DMS79 (cell line): ENCODE measurements at places on chromosomes 11 and 22.
A peak's percentile ranks its signal among the peaks of the same experiment; 100 is the strongest.

- DNase-seq = no peak
Observed at GRCh38 chr11:128152796-128153696, 434.3 kb downstream of the ETS1 start.

DNA sequence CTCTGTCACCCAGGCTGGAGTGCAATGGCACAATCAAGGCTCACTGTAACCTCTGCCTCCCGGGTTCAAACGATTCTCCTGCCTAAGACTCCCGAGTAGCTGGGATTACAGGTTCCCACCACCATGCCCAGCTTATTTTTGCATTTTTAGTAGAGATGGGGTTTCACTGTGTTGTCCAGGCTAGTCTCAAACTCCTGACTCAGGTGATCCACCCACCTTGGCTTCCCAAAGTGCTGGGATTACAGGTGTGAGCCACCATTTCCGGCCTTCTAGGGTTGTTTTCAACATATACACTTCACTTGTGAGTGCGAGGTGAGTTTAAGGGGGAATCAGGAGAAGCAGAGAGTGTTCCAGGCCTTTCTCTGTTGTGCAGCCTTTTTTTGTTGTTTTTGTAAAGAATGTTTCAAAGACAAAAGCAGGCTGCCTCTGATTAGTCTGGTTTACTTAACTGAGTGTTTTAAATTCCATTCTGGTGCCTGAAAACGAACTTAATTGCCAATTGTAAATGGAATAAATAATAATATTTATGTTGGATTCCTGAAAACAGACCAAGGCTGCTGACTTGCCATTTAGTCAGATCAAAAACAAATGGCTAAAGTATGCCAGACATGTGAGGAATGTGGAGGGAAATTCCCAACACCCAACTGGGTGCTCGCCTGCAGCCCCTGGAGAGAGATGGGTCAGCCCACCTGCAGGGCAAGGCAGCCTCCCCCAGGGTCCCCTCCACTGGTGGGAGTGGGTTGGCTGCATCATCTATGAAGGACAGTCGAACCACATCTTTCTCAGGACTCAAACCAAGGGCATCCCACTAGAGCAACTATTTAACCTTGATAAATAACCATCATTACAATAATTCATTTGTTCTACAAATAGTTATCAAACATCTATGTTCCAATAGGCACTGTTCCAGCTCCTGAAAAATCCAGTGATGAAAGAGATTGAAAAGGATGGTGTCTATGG, 4.6 kb upstream of the RANGAP1 start:
- DNase-seq = no peak

DNA sequence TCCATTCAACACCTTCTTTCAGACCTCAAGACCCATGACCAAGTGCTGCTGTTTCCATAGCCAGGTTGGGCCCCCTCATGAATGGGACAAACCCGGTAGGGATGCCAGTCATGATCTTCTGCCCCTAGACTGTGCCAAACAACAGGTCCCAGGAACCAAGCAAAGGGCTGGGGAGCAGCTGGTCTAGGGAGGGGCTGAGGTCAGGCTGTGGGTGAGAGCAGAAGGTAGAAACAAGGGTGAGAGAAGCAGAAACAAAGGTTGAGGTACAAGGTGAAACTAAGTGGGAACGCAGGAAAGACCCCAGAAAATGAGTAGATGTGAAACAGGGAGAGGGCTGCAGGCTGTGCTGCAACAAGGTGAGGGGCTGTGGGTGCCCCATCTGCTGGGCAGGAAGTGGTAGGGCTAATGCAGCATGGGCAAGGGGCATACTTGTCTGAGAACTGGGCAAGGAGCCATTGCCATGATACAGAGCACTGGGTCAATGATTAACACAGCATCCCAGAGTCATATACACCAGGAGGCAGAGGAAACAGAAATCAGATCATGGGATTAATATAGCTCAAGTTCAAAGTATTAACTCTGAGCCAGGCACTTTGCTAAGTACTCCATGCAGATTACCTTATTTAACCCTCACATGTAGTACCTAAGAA, 45.9 kb downstream of the SLC1A2 start:
- DNase-seq = no peak

GRCh38 chr11:120343429-120343828, 7.2 kb downstream of the ARHGEF12 start:
- DNase-seq = no peak

DNA sequence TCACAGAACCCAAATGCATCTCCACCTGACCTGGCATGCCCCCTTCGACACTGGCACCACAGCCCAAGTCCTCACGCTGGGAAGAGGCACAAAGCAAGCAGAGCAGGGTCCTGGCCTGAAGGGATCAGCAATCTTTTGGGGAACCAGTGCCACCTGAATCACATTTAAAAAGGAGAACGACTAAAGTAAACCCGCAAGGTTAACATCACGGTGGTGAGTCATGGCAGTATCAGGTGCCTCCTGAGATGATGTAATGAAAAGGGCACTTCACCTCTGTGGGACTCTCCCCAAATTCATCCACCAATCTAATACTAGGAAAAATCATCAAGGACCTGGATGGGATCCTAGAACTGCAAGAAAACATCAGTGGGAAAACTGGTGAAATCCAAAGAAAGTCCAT, 44.9 kb downstream of the PACSIN2 start:
- no peak for DNase-seq

DNA sequence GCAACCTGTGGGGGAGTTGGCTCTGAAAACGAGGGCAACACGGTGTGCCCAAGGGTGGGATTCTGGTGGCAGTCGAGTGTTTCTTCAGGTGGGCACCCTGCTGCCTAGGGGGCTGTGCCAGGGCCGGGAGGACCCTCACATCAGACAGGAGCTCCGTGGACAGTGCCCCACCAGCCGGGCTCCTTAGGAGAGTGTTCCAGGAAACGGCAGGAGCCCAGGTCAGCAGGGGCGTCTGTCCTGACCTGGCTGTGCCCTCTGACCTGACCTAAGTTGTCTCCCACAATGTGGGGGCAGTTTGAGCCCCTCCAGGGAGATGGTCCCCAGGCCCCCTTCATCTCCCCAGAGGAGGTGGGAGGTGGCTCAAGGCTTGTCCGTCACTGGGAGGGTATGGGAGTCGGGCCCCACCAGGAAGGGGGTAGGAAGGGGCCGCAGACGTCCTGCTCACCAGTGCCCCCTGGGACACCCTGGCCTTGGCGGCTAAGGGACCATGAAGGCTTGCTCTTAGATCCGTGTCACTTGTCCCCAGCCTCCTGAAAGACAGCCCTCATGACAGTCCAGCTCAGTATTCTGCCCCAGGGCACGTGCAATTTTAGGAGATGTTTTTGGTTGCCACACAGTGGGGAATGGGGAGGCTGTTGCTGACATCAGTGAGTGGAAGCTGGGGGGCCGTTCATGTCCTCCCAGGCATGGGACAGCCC, 32.2 kb upstream of the GAL start:
- no peak for DNase-seq

DNA sequence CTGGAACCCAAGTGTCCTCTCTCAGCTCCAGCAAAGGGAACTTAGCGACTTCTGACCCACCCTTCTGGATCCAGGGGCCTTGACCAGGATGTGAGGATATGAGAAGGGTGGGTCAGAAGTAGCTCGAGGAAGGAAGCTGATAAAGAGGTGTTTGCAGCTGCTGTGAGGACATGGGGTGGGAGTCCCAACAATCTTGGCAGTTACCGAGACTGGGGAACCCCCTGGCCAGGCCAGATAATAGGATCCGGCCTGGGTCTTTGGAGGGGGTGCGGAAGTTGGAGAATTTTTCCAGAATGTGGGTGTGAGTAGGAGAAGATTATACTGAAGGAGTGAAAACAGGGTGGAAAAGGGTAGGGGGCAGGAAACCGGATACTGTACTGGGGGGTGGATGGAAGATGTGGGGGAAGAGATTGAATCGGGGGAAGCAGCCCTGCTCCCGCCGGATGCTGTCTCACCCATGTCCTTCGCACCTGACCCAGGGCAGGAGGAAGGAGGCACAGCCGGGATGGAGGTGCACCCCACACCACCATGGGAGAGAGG, 2.8 kb upstream of the MCAM start:
- DNase-seq = no peak

GRCh38 chr11:86737737-86738136, 62.6 kb upstream of the PRSS23 start:
- no peak for DNase-seq

DNA sequence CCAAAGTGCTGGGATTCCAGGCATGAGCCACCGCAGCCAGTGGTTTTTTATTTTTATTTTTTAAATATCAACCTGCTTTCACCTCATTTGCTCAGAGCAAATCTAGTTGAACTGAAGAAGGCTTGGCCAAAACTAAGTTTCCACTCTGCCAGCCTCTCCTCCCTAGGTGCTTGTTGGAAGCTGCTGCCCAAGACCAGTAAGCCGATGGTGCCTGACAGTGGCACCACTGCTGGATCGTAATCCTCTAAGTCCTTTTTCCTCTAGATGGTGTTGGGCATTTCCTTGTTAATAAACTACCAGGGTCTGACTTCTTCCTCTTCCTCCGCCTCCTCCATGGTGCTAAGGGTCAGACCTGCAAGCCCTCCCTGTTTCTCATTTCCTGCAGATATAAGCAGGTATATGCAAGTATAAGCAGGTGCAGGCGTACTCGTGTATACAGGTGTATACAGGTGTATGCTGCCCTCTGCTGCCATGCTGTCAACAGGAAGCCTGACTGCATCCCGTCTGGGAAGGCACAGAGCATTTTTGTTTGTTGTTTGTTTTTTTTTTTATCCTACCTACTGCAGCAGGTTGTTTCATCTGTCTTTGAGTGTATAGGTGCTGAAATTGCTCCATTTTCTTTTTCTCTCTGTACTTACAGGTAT, 1.6 kb downstream of the NADSYN1 start:
- DNase-seq = peak; percentile 6

DNA sequence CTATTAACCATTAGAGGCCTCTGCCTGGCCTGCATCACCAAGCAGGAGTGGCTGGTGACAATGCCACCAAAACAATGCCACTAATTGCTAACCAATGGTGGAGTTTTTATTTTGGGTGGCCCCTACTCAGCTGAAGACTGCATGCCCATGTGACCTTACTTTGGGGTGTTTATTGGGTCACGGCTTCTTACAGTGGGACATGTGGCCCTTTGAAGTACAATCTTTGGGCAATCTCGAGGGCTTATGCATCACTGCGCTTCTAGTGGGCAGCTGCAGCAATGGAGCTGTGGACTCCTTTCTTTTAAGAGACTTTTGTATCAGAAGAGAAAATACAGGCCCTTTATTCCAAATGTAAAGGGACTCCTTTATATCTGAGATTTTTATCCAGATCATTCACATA, 85.7 kb downstream of the IGLL5 start:
- no peak for DNase-seq

DNA sequence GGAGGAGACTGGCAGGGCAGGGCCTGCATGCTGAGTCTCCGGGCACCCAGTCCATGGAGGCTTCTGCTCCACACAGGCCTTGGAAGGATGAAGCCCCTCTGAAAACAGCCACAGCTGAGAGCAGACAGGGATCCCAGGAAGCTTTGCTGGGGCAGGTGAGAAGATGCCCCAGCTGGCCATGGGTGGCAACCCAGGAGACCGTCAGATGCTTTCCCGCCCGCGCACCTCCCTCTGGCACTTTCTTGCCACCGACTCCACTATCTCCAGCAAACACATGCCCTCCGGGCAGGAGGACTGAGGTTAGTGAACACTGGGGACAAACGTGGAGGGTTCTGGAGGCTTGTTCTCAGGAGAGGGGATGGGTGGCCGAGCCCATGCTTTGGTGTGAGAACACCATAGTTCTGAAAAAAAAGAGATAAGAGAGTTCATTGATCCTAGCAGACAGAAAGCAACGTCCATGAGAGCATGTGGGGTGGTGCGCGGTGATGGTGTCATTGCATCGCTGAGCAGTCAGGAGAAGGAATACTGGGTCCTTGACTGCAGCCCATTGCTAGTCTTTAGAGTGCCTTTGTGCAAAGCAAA, 2.3 kb downstream of the C1QTNF6 start:
- DNase-seq = no peak

GRCh38 chr11:95568281-95568680, 221.3 kb downstream of the FAM76B start:
- no peak for DNase-seq

GRCh38 chr11:45518833-45519535, 146.4 kb downstream of the CHST1 start:
- DNase-seq = no peak

DNA sequence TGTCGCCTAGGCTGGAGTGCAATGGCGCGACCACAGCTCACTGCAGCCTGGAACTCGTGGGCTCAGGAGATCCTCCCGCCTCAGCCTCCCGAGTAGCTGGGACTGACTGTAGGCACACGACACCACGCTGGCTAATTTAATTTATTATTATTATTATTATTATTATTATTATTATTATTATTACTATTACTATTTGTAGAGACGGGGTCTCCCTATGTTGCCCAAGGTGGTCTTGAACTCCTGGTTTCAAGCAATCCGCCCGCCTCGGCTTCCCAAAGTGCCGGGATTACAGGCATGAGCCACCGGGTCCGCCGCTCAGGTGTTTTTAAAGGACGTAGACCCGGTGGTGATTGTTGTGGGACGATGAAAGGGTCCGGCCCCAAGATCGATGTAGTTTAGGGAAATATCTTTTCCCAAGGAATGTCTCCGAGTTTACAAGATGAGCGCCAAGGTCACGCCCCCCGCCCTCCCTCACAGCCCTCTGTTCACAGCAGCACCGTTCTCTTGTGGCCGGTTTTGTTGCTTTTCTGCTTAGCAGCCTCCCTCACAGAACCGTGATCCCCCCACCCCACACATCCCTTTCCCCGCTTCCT, 728 bp upstream of the POGLUT3 start:
- DNase-seq = no peak

- DNase-seq = no peak
Observed at GRCh38 chr11:27367881-27368280, 4.9 kb upstream of the CCDC34 start.

- DNase-seq = peak; percentile 99
Observed at GRCh38 chr11:68459886-68460740, 439 bp upstream of the PPP6R3 start.

- DNase-seq = no peak
Observed at GRCh38 chr11:69161117-69161407, 5.3 kb downstream of the SMIM38 start.

- no peak for DNase-seq
Observed at GRCh38 chr11:60767388-60767811, 10.7 kb downstream of the MS4A15 start.

GRCh38 chr11:122491509-122491908, 164.0 kb upstream of the UBASH3B start:
- no peak for DNase-seq

DNA sequence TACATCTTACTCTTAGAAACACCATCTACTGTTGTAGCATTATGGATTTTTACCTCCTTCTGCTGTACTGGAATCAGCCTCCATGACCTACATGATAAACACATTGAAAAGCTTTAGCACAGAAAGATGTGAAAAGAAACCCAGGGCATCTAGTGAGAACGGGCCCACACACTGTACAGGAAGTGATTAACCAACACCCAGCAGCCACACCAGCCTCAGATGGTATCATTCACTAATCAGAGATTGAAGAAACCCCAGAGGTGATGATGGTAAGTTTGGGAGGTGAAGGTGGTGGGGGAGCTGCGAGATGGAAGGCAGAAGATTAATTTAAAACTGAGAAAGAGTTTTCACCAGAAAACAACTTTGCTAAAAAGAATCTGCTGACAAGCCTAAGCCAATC, 46.1 kb downstream of the RASSF10 start:
- no peak for DNase-seq
